Activated CD4-positive, alpha-beta T cell treated with anti-CD3 and anti-CD28 coated beads, Interleukin-2, amount 10 ng/mL, durations not matched to agents 7 days and 5 days (primary cell): ENCODE measurements at places on chromosomes 4 and X.

DNA sequence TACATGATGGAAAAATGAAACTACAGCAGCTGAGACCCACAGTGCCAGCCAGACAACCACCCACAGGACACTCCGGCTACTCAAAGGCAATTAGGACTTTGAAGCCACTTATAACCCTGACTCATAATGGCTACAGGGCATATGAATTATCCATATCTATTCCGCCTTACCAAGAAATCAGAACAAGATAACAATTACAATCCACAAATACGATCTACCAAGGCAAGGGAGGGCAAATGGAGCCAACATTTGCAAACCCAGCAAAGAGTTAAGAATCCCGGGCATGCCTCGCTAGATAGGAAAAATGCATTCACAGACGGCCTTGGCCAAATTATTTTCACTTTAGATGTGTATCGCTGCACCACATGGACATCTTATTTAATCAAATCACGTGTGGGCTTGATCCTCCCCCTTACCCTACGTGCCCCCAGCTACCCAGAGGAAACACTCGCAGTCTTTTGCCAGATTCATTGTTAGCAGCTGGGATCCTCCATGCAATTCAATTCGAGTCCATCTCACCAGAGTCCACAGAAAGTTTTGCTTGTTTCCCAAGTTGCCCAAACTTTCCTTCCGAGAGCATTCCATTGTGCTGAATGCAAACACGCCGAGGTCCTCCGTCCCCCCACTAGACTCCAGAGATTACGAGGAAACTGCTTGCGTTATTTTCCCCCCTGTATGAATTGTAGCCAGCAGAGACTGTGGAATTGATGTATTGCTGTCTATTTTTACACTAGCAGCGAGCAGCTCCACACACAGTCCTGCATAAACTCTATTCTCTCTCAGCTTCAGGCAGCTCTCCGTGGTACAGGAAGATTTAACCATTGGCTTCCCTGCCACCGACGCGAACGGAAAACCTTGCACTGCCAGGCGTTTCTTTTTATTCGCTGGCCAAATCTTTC, 1.2 kb downstream of the PPARGC1A start:
- no peak for DNase-seq

- no peak for DNase-seq
These were observed 9.3 kb downstream of the FHL1 start for GRCh38 chrX:136156560-136157117.

DNA sequence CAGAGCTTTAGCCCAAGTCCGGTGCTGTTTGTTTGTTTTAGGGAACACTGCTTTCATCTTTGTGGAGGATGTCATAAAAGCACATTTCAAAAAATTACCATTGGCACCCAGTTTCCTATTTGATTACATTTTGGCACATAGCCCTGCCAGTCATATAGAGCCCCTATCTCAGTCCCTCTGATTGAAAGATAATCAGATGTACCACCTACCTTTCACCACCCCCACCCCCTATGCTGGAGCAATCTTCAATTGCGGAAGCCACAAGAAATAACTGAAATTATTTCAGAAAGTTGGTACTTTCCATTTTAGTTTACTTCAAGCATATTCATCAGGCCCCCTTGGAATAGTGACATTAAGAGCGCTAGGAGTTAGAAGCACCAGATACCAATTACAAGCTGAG, 136.7 kb upstream of the RPL34 start:
- no peak for DNase-seq

GRCh38 chrX:49910344-49910743, 12.1 kb upstream of the CLCN5 start:
- DNase-seq = peak; percentile 16

- DNase-seq = no peak
These were observed 30.8 kb downstream of the RASL11B start for GRCh38 chr4:52892880-52893279.

DNA sequence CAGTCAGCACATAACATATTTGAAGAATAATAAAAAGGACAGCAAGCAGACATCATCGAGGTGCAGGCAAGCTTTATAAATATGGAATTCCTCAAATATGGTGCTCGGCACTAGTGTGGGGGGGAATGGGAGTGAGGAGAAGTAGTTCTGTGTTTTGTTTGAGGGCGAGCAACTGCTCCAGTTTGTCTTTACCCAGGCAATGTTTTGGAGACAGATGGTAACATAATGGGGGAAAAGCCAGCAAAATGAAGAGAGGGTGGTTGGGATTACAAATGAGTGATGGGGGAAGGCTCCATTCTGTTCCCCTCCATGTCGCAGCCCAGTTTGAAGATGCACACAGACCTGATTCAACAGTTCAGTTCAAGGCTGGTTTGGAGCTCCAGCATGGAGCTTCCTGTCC, 572.9 kb upstream of the DIPK2B start:
- DNase-seq = no peak

GRCh38 chrX:106959901-106960300, 39.7 kb downstream of the CLDN2 start:
- DNase-seq = no peak

DNA sequence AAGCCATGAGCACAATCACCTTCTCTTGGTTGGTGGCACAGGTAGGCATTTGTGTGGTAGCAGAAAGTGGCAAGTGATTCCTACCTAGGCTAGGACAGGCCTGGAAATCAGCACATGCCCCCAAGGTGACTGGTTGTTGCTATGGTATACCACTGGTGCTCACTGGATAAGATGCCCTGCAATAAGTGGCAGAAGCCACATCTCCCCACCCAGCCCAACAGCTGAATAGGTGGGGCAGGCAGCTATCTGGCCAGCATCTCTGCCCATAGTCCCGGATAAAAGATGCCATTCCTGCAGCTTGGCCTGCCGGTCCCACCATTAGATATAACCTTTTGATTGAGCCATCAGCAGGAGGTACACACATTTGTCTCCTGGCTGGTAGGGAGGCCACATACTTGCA, 21.1 kb downstream of the AMER1 start:
- no peak for DNase-seq

GRCh38 chrX:108582151-108582550, 142.5 kb downstream of the COL4A5 start:
- no peak for DNase-seq
